Thymus (tissue), 14 donors: ENCODE measurements at places on chromosomes 16 and 17.

GRCh38 chr16:23807028-23807427, 28.8 kb upstream of the PRKCB start:
- DNase-seq: no peak

- DNase-seq: no peak
These were observed 4.8 kb upstream of the GAA start for GRCh38 chr17:80096561-80097021.

GRCh38 chr17:48148854-48149786, 41.6 kb downstream of the SNX11 start:
- no peak for DNase-seq

DNA sequence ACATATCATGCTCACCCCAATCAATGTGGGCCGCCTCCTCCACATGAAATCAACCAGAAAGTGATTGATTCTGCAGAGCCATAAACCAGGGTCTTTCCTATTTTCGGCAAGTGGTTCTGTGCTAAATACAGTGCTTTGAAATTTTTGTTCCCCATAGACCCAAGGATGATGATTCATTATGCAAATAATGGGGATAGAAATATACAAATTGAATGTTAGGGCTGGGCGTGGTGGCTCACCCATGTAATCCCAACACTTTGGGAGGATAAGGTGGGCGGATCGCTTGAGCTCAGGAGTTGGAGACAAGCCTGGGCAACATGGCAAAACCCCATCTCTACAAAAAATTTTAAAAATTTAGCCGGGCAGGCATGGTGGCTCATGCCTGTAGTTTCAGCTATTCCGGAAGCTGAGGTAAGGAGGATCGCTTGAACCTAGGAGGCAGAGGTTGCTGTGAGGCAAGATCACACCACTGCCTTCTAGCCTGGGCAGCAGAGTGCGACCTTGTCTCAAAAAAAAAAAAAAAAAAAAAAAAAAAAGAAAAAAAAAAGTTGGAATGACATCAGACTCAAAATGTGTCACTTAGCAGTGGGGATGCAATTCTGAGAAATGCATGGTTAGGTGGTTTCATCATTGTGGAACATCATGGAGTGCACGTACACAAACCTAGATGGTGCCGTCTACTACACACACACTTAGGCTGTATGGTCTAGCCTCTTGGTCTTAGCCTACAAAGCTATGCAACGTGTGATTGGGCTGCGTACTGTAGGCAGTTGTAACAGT, 581.7 kb downstream of the MAF start:
- DNase-seq: no peak

GRCh38 chr16:89035669-89036570, 57.7 kb upstream of the ACSF3 start:
- DNase-seq: no peak

DNA sequence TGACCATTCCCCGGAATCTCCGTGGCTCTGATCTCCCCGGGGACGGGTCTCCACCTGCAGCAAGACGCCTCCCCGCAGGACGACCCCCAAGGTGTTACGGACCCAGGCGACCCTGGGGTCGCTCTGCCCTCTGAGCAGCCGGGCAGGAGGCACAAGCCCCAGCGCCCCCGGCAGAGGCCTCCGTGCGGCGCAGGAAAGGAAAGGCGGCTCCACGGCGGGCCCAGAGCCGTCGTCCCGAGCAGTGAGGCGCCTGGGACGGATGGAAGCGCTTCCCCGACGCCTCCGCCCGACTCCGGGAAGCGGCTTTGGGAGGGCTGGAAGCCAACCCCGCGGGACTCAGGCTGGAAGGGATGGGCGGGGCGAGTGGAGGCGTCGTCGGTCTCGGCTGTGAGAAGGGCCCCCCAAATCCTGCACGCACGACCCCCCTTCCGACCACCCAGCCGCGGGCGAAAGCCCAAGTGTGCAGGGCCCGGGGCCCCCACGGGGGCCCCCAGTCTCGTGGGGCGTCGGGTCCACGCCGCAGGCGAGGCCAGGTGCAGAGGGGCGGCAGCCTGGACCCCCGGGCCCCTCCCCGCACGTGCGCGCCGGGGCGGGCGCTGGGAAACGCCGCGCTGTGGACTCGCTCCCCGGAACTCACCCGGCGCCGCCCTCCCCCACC, 32.7 kb upstream of the RPH3AL start:
- DNase-seq: no peak

DNA sequence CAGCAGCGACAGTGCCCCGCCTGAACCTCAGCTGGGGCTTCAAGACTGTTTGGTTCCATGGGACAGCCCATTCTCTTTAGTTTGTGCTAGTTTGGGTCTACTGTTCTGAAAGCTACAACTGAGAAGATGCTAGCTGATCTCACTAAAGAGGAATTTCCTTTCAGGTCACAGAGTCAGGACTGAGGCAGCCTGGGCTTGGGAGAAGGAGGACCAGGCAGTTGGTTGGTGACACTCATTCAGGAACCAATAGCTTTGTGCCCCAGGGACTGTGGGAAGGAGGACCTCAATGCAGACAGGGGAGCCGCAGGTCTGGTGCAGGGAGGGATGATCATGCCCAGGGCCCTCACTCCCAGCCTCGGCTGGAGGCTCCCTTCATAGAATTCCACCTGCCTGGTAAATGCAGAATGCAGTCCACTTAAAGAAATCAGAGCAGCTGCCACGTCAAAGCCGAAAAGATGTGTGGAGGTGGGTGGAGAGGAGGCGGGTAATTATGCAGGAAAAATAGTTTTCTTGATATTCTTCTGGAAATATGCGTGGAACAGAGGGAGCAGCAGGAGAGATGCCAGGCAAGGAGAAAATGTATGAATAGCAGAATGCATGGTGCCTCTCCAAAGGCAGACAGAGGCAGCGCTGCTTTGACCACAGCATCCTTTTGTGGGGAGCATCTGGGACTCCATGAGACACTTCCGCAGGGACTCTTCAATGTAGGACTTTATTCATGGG, 32.6 kb upstream of the ZFP90 start:
- DNase-seq: no peak

- DNase-seq: no peak
These were observed 154.5 kb downstream of the CBLN1 start for GRCh38 chr16:49127103-49127502.

GRCh38 chr16:86063760-86064405, 164.9 kb downstream of the IRF8 start:
- DNase-seq: no peak

- DNase-seq: no peak
These were observed at the start of gene TK2 for GRCh38 chr16:66549284-66550131. TSS of gene TK2 (minus strand) at chr16:66550122. CDS start at chr16:66550061, 61 bp downstream.

GRCh38 chr17:70622368-70623260, 453.3 kb downstream of the KCNJ2 start:
- DNase-seq: peak; percentile 32

GRCh38 chr17:28513476-28513875, 7.3 kb downstream of the FOXN1 start:
- no peak for DNase-seq

GRCh38 chr16:87464691-87465300, 28.0 kb downstream of the ZCCHC14 start:
- no peak for DNase-seq

DNA sequence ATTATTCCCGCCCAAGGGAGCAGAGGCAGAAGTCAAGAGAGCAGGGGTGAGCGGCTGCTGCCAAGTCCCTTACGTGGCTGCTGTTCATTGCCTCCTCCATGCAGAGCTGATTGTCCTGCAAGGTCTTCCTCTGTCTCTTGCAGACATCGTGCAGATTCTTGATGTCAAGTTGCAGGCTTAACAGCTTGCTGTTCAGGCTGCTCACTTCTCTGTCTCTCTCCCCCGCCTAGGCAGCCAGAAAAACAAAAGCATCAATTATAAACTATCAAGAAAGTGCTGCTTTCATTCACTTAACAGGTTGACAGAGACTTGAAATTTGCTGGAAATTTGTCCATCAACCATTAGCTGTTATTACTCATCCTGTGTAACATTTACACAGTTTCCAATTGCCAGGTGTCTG, 7.3 kb downstream of the PMFBP1 start:
- DNase-seq: no peak

GRCh38 chr17:28097901-28098300, 55.4 kb downstream of the NLK start:
- no peak for DNase-seq

- DNase-seq: no peak
These were observed 215.3 kb downstream of the PMP22 start for GRCh38 chr17:15049795-15050160.

GRCh38 chr17:16491703-16492612, at the start of gene LRRC75A:
TSS of gene LRRC75A (minus strand) at chr17:16492193. CDS start at chr17:16491990, 203 bp downstream.
- peak; percentile 63 for DNase-seq

DNA sequence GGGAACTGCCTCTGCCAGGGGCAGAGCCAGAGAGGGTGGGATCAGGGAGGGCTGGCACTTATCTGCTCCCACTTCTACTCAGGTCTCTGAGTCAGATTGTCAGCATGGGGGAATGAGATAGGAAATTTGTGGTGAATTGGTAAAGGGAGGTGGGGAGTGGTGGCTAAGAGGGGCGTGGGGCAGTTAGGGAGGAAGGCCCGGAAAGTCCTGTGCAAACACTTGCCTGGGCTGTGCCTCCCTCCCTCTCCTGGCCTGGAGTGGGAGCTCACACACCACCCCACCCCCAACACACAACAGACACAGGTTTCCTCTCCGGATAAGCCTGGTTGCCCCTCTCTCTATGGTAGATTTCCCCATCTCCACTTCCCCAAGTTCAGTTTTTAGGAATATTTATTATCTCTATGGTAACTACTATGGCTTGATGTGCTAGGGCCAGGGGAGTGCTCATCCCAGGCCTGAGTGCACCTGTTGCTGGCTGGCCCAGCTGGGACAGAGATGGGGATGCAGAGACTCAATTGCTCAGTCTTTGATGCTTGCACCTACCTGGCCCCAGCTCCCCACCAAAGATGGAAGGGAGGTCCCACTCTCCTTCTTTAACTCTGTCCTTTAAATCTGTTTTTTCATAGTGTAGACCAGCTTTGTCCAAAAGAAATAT, 2.7 kb downstream of the SPNS2 start:
- no peak for DNase-seq

GRCh38 chr16:17343028-17343427, 127.7 kb downstream of the XYLT1 start:
- no peak for DNase-seq

DNA sequence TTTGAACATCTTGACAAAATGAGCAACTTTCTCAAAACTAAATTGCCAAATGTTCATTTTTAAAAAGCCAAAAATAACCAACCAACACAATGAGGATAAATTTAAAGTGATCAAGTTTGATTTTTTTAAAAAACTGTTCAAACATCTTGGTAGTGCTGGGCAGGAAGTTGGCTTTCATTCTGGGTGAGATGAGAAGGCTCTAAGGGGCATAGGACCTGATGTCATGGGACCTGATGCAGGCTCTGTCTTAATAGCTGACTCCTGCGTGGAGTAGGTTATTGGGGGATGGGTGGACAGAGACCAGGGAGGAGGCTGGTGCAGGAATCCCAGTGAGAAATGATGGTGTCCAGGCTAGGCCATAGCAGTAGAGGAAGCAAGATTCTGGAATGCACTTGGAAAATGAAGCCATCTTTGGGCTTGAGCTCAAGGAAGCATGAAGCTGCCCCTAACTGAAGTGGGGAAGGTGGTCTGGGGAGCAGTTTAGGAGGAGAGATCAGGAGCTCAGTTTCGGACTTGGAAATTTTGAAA, 20.4 kb downstream of the NLRC5 start:
- DNase-seq: no peak

GRCh38 chr17:68172461-68172954, 75.3 kb upstream of the AMZ2 start:
- peak; percentile 83 for DNase-seq

GRCh38 chr16:15572329-15573001, 70.5 kb downstream of the MARF1 start:
- no peak for DNase-seq

- DNase-seq: no peak
These were observed 90.2 kb downstream of the SYCE1L start for GRCh38 chr16:77289331-77289809.

DNA sequence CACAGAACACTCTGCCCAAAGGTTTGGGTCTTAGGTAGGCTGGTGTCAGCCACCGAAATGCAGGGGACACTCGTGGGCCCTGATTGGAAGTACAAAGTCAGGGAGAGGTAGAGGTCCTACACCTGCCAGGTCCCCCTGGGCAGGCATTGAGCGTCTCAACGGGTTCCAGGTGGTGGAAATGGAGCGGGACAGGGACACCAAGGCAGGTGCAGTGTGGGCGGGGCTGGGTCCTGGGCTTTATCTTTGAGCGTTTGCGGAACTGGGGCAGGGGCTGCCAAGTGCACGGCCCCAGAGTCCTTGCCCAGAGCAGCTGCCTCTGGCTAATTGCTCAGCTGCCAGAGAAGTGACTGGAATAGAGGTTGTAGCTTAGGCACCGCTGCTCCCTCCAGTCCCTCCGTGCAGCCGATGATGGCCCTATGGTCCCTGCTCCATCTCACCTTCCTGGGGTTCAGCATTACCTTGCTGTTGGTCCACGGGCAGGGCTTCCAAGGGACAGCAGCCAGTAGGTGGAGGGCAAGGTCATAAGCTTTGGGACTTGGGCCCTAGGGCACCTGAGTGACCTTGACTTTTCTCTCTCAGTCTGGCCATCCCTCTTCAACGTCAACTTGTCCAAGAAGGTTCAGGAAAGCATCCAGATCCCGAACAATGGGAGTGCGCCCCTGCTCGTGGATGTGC, at the start of gene ZACN:
Gene ZACN (plus strand): TSS at position 323 of the 675 bp plus-strand sequence. CDS start 83 bp downstream, at position 406.
- no peak for DNase-seq

GRCh38 chr16:6035161-6035560, 937.6 kb upstream of the EEF2KMT start:
- DNase-seq: no peak

- no peak for DNase-seq
These were observed 47.3 kb upstream of the ALOX12 start for GRCh38 chr17:6948562-6948961.

- no peak for DNase-seq
These were observed 4.7 kb upstream of the KDM8 start for GRCh38 chr16:27198451-27199234.

DNA sequence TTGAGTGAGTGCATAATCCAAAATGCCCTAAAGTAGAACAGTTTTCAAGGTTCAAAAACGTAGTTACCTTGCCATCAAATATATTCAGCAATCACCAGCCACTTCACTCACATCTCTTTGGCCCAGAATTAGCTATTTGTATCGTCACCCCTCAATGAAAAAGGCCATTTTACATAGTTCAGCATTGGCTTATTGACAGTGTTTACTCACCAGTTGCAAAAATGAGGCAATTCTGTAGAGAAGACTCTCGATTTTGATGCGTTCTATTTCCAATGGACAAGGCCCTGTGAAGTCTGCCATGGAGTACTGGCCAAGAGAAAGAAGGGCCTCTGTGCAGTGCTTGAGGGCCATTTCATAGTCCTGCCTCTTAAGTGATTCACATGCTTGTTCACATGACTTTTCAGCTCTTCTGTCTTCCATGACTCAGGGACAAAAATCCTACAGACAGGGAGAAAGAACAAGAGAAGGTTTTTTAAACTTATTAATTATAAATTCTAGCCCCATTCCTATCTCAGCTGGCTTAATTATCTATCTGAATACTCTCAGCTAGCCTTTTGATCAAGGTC, 26.5 kb downstream of the HELZ start:
- no peak for DNase-seq

GRCh38 chr17:76131051-76131691, 9.9 kb downstream of the FOXJ1 start:
- DNase-seq: no peak

DNA sequence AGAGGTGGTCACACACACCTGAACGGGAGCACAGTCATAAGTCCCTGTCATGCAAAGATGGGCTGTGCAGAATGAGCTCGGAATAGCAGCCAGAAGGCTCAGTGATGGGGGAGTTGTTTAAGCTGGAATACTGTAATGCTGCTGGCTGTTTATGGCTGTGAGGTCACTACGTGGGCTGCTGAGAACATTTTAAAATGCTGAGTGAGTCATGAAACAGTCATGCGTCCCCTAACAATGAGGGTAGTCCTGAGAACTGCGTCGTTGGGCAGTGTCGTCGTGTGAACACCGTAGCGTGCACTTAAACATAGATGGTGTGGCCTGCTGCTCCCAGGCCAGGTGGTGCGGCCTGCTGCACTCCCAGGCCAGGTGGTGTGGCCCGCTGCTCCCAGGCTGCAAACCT, 39.7 kb downstream of the TBCD start:
- no peak for DNase-seq
